ENCODE measurements at places on chromosomes 5 and 9.

DNA sequence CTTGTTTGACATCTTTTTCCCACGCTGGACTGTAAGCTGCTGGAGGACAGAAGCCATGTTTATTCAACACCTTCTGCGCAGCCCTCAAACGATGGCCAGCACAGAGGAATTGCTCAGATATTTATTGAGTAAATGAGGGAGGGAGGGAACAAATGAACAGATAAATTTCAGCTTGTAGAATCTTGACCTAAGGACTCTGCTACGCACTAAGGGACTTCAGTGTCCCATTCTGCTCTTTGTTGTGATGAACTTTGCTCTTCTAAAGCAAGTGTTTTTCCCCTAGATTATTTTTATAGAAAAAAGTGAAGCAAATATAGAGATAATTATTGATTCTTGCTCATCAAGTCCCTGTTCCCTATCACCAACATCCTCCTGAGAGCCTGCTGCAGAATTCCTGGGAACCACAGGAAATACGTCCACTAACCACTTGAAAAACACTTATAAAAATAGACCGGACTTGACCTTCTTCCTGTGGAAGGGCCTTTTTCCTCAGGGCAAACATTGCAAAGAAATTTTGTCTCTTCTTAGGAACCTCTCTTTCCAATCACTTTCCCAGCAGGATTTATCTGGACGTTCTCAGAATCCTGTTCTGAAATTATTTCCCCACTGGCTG lies 54.9 kb downstream of the FGF1 start:
- no peak for DNase-seq

DNA sequence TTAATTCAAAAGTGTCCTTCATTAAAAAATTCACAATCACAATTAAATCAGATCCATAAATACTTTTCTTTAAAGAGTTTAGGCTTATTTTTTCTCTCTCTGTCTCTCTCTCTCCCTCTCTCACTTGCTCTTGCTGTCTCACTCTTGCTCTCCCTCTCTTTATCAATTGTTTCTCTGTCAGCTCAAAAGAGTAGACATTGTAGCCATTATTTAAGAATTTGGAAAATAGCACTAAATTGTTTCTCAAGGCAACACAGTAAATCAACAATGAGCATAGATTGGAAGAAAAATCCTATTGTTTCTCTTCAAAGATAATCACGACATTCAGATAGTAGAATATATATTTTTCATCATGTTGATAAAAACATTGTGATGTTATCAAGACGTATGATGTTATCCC lies 1114.0 kb downstream of the PTPRD start:
- DNase-seq, result no peak

- DNase-seq, result no peak
Observed at GRCh38 chr5:8523501-8523900, 654.6 kb downstream of the MTRR start.

GRCh38 chr5:173123416-173123815 lies 20.9 kb upstream of the BNIP1 start:
- DNase-seq, result no peak

GRCh38 chr9:124258607-124259157 lies 933 bp downstream of the NEK6 start:
- no peak for DNase-seq

- DNase-seq, result no peak
Observed at GRCh38 chr5:107544967-107545366, 125.8 kb downstream of the EFNA5 start.

- DNase-seq, result no peak
Observed at GRCh38 chr9:76629205-76629990, 134.8 kb upstream of the PCA3 start.

GRCh38 chr5:42399702-42400101 lies 23.5 kb upstream of the GHR start:
- DNase-seq, result no peak

- DNase-seq, result no peak
Observed at GRCh38 chr9:124835026-124835557, 18.2 kb upstream of the WDR38 start.

- DNase-seq, result no peak
Observed at GRCh38 chr9:76662476-76663281, 101.6 kb upstream of the PCA3 start.

Measured in activated CD8-positive, alpha-beta memory T cell treated with anti-CD3 and anti-CD28 coated beads for 48 hours (primary cell).